ENCODE measurements at places on chromosomes 7 and 10. TPM values are rescaled to one million over a fixed set of nuclear protein-coding genes. Genes with fewer than 3 reads are reported as not detected.

DNA sequence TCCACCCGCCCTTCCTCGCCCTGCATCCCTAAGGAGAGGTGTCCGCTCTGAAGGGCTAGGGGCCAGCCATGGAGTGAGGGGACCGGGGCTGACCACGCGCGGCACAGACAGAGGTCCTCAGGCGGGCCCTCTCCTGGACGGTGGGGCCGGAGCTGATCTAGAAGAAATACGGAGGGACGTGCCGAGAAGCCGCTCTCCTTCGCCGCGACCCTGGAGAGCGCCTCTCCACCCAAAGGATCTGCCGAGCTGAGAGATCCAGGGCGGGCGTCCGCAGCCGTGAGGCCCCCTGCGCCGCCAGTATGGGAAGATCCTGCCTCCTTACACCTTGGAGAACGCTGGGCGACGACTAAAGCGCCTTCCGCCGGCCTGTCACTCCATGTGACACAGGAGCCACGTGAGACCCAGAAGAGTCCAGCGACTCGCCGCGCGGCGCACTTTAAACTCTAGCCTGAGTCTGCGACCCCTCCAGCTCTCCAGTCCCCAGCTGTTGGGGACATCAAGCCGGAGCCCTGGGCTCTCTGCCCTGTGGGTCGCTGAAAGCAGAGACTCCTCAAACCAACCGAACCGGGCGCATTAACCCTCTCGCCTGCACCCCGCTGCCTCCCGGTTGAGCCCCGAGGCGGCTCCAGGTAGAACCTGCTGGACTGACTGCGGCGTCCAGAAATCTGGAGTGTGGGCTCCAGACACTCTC is 1.5 kb upstream of the SFMBT2 start:
- peak; percentile 39 for DNase-seq

DNA sequence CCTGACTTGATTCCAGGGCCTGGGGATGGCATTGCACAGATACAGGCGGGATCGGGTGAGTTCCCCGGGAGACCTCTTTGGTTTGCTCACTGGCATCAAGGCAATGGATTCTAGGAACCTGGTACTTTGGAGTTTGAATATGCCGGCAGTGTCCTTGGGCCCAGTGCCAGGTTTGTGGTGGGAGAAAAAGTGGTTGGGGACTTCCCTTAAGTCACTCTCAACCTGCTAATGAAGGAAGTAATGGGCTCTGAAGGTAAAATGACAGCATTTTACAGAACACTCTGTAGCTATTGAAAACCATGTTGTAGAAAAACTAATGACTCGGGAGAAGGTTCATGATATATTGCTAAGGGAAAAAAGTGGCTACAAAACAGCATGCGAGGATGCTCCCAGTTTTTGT is 129.9 kb downstream of the CFAP58 start:
- DNase-seq: no peak

GRCh38 chr10:101330631-101331225 is 23.2 kb upstream of the BTRC start:
- no peak for DNase-seq

The ARHGAP22 gene
- 4.7 TPM for total RNA-seq

DNA sequence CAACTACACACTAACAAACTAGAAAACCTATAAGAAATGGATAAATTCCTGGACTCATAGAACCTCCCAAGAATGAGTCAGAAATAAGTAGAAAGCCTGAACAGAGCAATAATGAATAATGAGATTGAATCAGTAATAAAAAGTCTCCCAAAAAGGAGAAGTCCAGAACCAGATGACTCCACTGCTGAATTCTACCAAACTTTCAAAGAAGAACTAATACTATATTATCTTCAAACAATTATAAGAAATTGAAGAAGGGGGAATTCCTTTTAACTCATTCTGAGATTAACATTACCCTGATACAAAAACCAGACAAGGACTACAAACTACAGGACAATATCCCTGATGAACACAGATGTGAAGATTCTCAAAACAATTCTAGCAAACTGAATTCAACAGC is 47.8 kb upstream of the CDK6 start:
- DNase-seq: no peak

The CLRN3 gene
- not detected for total RNA-seq

GRCh38 chr7:115183431-115184057 is 261.6 kb downstream of the MDFIC start:
- no peak for DNase-seq

DNA sequence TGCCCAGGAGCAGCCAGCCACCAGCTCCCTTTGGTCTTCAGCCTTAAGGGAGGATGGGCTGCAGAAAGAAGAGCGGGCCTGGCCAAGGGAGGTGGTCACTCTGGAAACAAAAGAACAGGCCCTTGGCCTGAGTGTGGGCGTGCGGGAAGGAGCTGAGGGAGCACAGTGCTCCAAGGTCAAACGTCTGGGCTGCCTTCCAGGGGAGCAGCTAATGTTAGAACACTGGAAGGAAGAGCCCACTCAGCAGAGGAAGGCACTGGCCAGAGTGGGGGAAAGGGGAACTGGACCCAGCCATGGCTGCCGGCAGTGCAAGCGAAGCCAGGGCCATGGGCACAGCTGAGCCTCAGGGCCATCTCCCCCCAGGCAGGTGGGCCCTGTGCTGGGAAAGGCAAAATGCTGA is 42.7 kb downstream of the FAM53B start:
- peak; percentile 97 for DNase-seq

The PTF1A gene
- total RNA-seq: not detected

GRCh38 chr10:12507165-12507850 is 158.0 kb downstream of the CAMK1D start:
- no peak for DNase-seq

- DNase-seq: no peak
These were observed 58.5 kb upstream of the IGFBP3 start for GRCh38 chr7:45979275-45980180.

- DNase-seq: no peak
These were observed 30.5 kb downstream of the ARL3 start for GRCh38 chr10:102683736-102684135.

The SKAP2 gene
- total RNA-seq: 21.4 TPM

The KIF11 gene
- 0.39 TPM for total RNA-seq

DNA sequence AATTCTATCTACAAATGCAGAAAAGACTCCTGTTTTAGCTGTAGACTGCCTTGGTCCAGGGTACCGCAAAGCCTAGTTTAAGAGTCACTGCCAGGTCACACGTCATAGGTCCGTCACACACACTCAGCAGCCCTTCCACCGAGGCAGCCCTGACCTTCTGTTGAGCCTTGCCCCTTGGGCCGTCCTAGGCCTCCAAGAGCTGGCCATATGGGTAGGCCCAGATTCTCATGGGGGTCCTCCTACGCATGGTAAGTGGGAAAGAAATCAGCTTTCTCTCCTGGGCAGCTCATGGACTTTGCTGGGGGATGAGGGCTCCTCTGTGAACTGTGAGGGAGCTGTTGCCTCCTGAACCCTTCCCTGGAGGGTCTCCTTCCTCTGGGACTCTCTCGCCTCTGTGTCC is 19.8 kb upstream of the PIK3AP1 start:
- no peak for DNase-seq

GRCh38 chr7:19378345-19378714 is 233.1 kb upstream of the FERD3L start:
- no peak for DNase-seq

- DNase-seq: peak; percentile 81
These were observed at the start of gene DENND2A for GRCh38 chr7:140640727-140641523. Gene DENND2A, minus strand, starts transcription at chr7:140640813. Its CDS starts 38,416 bp downstream, at chr7:140602397.

The MCM7 gene
- 31.7 TPM for total RNA-seq

- no peak for DNase-seq
These were observed 684 bp upstream of the HOXA5 start for GRCh38 chr7:27143950-27144780.

DNA sequence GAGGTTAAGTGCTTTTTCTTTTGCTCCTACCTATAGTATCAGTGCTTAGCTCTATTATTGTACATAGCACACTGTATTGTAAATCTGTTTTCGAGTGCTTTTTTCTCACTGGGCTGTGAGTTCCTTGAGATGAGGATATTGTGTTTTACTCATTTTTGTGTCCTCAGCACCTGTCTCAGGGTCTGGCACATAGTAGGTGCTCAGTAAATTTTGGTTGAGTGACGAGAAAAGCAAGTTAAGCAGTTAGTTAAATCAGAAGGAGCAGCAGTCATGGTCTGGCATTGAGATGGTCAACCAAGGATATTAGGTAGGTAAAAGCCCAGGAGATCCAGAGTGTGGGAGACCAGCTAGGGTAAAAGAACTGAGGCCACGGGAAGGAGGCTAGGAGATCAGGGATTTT is 51.2 kb downstream of the AP3M1 start:
- no peak for DNase-seq

The SNX13 gene
- 46.4 TPM for total RNA-seq

GRCh38 chr7:132321387-132321786 is 254.9 kb downstream of the PLXNA4 start:
- no peak for DNase-seq

DNA sequence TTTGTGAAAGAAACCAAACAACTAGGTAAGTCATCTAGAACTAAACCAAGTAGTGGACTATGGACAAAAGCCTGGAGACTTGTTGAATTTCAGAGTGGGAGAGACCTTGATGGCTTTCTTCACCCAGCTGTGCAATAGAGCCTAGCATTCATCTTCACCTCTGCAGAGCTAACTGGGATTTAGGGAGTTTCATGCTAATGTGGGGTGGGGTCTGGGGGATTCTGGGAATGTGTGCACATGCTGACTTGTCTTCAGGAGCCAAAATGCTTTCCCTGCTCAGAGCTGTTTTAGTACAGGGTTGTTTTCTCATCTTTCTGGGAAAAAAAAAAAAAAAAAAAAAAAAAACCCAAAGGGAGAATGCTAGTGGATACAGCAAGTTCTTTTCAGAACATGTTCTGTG is 81.3 kb upstream of the ARHGAP21 start:
- DNase-seq: no peak

DNA sequence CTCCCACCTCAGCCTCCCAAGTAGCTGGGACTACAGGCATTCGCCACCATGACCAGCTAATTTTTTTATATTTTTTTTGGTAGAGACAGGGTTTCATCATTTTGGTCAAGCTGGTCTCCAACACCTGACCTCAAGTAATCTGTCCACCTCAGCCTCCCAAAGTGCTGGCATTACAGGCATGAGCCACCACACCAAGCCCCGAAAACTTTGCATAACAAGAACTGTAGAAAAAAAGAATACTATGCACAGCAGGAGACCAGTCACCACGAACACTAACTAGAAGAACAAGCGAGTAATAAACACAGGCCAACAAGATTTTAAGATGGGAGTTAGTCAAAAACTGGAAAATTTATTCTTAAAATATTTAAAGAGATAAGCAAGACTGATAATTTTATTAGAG is 447.0 kb downstream of the ETV1 start:
- no peak for DNase-seq

DNA sequence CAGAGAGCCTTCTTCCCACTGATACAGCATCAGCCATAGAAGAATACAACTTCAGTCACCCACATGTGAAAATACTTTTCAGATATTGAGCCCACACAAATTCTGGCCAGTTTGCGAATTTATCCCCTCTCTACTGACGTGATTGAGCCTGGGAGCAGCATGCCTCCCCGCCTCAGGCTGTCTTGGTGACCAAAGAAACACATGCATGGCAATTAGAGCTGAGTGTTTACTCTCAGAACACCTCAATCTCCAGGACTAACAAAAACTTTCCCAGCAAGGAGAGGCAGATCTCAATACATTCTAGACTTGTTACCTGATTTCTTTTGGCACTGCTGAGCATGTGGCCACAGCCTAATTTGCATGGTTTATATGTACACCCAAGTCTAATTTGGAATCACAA is 122.5 kb downstream of the TMEM26 start:
- no peak for DNase-seq

GRCh38 chr7:134365341-134366054 is 48.8 kb upstream of the SLC35B4 start:
- DNase-seq: no peak

GRCh38 chr7:116310141-116310540 is 99.8 kb downstream of the TES start:
- DNase-seq: no peak

GRCh38 chr7:129367349-129367699 is 66.9 kb upstream of the STRIP2 start:
- no peak for DNase-seq

DNA sequence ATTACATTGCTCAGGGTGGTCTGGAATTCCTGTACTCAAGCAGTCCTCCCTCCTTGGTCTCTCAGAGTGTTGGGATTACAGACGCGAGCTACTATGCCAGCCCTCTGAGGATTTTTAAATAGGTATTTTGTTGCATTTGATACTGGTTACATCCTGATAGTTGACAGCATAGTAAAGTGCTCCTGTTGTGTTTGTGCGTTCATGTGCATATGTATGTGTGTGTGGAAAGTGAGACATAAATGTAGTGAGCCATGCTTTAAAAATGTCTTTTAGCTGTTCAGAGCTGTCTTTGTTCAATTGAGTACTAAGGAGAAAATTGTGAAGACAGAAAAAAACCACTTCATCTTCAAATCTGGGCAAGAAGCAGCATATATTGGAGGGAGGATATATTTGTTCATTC is 27.8 kb downstream of the ZNRF2 start:
- DNase-seq: no peak

- DNase-seq: peak; percentile 69
These were observed 28.6 kb downstream of the OGDH start for GRCh38 chr7:44634839-44635591.

- peak; percentile 71 for DNase-seq
These were observed 102.7 kb downstream of the FAM53B start for GRCh38 chr10:124641282-124642087.

GRCh38 chr10:21171197-21171935 is 274.3 kb upstream of the NEBL start:
- no peak for DNase-seq

The FANK1 gene
- 0.88 TPM for total RNA-seq

The LRRD1 gene
- 0.10 TPM for total RNA-seq

- DNase-seq: no peak
These were observed 25.3 kb downstream of the ADD3 start for GRCh38 chr10:110032801-110033700.

DNA sequence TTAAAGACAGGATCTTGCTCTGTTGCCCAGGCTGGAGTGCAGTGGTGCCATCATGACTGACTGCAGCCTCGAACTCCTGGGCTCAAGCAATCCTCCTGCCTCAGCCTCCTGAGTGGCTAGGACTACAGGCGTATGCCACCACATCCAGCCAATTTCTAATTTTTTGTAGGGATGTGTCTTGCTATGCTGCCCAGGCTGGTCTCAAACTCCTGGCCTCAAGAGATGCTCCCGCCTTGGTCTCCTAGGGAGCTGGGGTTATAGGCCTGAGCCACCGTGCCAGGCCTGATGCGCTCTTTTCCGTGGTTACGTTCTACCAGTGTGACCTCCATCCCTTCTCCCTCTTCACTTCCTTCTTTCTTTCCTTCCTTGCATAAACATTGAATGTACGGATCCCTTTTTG is 34.2 kb upstream of the IL15RA start:
- DNase-seq: no peak

GRCh38 chr7:15963206-15963605 is 276.7 kb upstream of the MEOX2 start:
- DNase-seq: no peak

GRCh38 chr10:35765066-35765527 is 123.0 kb upstream of the FZD8 start:
- peak; percentile 47 for DNase-seq
